Esophagus squamous epithelium (tissue), 5 donors: ENCODE measurements at places on chromosomes 3 and 15.

GRCh38 chr3:115804713-115805119 is 181.4 kb downstream of the GAP43 start:
- DNase-seq: no peak

- DNase-seq: no peak
These were observed 16.0 kb upstream of the CPEB1 start for GRCh38 chr15:82663186-82663600.

- no peak for DNase-seq
These were observed 66.1 kb downstream of the PLCL2 start for GRCh38 chr3:16950845-16951244.

DNA sequence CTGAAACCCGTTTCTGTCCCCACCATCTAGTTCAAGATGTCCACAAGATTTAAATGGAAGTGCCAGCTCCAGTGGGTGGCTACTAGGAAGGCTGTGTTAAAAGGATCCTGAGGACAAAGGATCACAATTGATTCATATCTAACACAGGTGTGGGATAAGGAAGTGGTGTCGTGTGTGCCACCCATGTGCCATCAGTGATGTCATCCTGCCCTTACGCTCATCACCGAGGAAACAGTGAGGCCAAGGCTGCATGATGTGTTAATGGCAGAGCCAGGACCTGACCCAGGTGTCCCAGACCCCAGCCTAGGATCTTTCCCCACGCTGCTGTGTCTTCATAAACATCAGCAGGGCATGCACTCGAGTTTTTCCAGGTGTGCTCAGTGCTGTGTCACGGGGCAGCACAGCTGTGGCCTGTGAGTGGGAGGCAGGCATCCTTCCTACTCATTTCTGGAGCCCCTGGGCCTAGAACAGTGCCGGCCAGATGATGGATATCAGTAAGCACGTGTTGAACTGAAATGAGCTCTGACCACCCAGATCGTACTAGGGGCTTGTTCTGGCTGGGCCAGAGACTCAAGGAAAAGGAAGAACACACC is 10.6 kb upstream of the TGM5 start:
- DNase-seq: no peak

DNA sequence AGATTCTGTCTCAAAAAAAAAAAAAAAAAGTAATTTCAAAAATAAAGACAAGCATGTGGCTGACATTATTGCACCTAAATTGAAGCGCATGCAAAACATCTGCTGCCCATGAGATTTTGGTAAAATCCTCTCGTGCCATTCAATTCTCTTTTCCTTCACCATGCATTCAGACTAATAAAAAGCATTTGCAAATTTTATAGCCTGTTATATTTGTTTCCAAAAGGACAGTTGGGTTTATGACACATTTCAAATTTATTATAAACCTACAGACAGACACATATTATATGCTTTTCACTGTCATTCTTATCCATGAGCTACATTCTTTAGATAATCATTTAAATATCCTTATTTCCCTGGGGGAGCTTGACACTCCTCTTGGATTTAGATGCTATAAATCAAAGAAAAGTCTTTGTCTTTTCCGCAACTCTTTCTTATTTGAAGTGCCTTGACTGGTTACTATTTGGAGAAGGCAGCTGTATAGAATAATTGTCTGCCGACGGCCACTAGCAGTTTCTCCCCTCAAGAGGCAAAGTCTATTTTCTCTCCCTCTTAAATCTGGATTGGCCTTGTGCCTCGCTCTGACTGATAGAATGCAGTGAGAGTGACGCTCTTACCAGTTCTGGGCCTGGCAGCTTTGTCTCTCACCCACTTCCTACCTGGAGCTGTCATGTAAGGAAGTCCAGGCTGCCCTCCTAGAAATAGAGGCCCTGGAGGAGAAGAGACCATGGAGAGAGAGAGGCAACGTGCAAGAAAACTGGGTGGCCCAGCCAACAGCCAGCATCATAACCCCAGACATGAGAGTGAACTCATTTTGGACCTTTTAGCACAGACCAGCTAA is 6.8 kb upstream of the LRIG1 start:
- no peak for DNase-seq

DNA sequence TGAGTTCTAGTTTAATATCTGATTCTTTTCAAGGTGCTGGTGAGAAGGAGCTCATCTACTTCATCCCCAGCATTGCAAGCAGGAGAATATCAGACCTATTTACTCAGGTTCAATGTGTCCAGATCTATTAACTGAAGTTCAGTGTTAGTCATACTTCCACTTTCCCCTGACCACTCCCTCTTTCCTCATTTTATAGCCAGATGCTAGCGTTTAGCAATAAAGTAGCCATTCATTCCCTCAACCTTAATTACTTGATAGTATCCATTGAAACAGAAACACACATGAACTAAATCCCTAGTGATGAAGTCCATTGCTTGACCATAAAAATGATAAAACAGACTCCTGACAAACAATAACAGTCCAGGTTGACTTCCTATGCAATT is 60.0 kb downstream of the RPL22L1 start:
- no peak for DNase-seq

DNA sequence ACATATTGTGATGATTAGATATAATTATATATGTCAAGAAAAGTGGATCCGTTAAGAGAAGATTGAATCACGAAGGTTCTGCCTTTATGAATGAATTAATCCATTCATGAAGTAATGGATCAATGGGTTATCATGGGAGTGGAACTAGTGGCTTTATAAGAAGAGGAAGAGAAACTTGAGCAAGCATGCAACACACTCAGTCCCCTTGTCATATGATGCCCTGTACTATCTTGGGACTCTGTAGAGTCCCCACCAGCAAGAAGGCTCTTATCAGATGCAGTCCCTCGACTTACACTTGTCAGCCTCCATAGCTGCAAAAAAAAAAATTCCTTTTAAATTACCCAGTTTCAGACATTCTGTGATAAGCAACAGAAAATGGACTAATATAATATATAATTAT is 301.9 kb downstream of the RAP2B start:
- DNase-seq: no peak
